Tibial artery (tissue), 4 donors: ENCODE measurements at places on chromosomes 16 and 17.

DNA sequence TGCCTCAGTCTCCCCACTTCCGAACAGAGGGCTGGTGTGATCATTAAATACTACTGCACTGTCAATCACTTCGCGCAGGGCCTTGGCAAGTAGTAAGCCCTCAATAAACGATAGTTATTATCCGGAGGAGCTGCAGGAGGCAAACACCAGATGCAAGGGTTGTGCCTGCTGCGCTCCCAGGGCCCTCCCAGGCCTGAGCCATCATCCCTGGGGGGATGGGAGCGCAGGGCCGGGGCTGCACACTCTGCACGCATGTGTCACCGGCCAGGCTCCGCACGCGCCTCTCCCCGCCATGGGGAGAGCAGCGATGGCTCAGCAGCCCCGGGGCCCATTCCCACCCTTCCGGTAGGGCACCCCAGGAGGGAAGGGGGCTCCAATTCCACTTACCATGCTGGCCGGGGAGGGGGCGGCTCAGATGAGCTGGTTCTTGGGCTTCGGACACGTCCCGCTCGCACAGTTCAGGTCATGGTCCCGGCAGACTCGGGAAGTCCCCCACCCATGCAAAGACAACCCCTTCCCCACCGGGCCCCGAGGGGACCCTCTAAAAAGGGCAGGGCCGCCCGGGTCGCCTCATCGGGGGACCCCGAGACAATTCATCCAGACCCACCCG lies 681 bp downstream of the XPO6 start:
- DNase-seq: peak; percentile 86

DNA sequence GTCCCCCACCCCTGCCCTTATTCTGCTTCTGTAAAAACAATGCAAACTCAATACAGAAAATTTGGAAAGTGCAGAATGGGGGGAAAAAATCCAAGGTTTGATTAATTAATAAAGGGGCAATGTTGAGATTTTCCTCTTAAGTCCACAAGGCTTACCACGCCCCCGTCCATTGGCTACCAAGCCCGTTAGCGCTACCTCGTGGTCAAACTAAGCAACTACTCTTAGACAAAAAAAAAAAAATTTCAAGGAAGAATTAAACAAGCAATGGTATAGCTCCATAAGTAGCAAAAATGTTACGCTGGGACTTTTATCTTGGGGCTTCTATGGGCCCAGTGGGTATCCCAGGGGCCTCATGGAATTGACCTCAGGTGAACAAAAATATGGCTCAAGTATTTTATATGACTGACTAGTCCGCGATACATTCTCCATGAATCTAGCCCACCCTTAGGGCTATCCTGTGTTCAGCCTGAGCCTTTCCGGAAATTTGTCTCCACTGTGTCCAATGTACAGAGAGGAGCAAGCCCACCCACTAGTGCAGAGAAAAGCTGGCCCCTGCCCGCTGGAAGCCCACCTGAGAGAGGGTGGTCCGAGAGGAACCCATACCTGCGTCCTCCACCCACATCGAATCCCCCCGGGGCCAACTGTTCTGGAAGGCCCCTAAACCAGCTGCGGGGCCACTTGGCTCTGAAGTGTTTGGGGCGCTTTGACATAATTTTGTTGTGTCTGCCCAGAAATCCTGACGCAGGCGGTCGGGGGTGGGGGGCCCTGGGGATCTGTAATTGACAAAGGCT lies 19.1 kb upstream of the TEX2 start:
- no peak for DNase-seq

DNA sequence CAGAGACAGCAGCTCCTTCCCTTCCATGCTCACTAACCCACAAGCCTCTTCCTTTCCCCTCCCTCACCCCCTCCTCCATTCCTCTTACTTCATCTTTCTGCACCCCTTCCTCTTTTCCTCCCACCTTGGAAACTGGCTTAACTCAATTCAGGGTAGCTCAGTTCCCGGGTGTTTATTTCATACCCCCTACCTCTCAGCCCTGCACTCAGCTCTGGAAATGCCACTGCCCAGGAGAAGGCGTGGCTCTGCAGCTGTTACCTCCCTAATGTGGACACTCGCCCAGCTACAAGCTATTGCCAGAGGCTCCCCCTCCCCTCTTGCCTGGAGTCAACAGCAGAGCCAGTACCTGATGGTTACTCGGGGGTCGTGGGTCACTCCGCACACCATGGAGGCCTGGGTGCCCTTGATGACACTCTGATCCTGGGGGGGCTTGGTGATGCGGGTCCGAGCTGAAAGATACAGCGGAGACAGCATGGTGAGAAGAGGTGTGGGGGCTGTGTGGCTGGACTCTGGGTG lies 118.4 kb upstream of the CDC42EP4 start:
- no peak for DNase-seq

GRCh38 chr17:44602390-44602789 lies 45.1 kb downstream of the FZD2 start:
- no peak for DNase-seq

- DNase-seq: no peak
Observed at GRCh38 chr16:29009050-29009837, 24.4 kb downstream of the LAT start.

- DNase-seq: no peak
Observed at GRCh38 chr16:27233731-27234130, 30.4 kb downstream of the KDM8 start.

DNA sequence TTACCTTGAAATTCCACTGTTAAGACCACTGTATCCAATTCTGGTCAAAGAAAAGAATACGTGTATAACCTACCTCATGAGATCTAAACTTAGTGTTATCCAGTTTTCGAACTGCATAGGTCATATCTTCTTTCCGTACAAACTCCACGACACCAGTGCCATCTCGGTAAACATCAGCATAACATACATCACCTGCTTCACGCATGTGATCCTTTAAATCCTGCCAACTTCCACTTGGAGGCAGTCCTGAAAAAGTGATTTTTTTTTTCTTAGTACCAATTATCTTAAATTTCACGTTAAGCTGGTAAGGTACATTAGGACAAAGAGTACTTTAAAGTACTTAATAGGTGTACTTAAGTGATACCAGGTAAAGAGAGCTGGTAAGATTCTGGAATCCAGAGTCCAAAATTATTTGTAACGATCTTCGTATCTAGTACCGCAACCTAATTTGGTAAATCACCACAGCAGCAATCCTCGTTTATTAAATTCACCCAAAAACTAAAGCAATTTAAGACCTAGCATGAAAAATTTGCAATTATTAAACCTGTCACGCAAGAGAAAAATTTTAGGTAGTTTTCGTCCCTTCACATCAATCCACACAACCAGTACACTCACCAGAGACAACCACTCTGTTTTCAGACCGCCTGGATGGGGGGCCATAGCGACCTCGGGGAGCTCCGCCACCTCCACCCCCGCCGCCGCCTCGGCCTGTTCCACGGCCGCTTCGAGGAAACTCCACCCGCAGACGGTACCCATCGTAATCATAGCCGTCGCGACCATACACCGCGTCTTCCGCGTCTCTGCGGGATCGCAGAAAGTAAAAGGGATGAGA lies 1.1 kb downstream of the SRSF1 start:
- no peak for DNase-seq

GRCh38 chr17:56136301-56136700 lies 17.0 kb upstream of the ANKFN1 start:
- DNase-seq: no peak

GRCh38 chr16:6641091-6641490 lies 691.6 kb upstream of the RBFOX1 start:
- DNase-seq: no peak

DNA sequence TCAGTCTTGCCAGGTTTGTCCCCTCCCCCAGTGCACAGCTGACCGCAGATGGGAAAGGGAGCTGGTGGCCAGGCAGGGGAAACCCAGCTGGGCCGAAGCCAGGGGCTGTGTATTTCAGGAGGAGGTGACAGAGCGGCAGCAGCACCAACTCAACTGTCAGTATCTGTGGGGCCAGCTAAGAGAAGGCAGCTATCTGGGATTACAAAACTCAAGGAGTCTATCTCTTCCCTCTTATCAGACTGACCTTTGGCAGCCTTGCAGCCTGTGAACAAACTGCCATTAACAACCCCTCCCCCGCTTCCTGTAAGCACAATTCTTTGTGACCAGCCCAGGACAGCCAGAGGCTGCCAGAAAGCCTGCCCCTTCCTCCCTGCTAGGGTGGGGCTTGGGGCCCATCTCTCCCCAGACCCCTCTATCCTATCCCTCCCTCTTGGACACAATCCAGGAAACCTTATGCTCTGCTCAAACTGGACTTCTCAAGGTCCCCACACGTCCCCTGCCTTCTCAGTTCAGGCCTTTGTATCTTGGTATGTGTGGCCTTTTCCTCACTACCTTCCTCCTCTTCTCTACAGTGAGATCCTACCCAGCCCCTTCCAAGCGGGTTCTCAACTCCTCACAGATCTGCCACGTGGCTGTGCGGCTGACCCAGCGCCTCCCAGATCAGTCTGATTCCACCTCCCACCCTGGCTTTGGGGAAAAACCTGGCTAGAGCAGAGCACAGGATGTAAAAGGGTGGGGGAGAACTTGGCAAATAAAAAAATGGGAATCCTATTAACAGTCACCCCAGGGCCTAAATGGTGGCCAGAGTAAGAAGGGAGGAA lies 10.5 kb downstream of the ST3GAL2 start:
- DNase-seq: peak; percentile 92

DNA sequence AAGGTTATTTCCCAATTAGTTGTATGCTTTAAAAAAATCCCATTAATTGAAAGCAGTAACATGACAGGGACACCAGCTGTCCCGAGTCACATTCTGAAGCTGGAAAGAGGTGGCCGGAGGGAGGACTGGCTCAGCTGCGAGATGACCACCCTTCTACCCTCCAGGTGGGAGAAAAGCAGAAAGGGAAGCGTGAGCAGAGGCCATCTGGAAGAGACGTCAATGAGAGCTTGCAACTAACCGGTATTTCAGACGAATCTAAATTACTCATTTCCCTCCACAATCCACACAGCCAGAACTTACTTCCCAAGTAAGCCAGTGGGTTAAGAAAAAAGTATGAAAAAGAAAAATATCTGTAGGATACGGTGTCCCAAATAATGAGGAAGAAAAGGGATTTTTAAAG lies 28.5 kb upstream of the SLC38A8 start:
- DNase-seq: no peak

DNA sequence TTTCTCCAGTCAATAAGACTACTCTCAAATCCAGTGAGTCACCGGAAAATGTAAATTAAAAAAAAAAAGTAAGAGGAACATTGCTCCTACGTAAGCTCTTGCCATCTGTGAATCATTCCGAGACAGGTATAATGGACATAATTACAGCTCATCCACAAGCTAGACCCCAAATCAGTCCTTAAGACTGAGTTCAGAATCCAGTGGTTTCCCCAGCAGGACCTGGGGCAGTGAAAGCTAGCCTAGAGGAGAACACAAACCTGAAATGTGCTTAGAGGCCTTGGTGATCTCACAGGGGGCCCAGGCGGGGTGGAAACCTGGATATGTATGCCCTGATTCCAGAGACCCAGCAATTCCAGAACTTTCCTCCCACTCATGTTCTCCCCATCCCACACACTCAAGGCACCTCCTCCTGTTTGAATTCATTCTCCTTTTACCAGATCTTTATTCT lies 132.0 kb downstream of the COPRS start:
- DNase-seq: no peak

- DNase-seq: no peak
Observed at GRCh38 chr17:75619506-75620431, 13.5 kb upstream of the SMIM5 start.

- no peak for DNase-seq
Observed at GRCh38 chr17:30422171-30422570, 43.4 kb downstream of the CPD start.

GRCh38 chr17:245611-246010 lies 64.2 kb upstream of the DOC2B start:
- no peak for DNase-seq

- DNase-seq: no peak
Observed at GRCh38 chr17:17149520-17150447, 56.3 kb downstream of the PLD6 start.

DNA sequence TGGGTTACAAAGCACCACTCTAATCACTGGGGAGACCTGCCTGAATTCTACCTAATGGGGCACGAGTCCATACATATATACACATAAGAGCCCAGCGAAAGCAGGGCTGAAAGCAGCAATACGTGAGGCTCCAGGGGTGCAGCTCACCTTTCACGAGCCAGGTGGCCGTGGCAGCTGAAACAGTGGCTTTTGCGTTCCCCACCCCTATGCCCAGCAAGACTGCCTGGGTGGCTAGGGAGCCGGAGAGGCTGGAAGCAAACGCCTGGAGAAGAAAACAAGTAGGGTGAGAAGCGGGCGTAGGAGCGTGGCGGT lies 618 bp downstream of the RUSF1 start:
- DNase-seq: no peak

- DNase-seq: peak; percentile 78
Observed at GRCh38 chr16:1019231-1020090, 37.9 kb downstream of the SOX8 start.
